ENCODE measurements at places on chromosomes 5 and 9.

GRCh38 chr9:6068983-6069382 is 53.6 kb upstream of the RANBP6 start:
- no peak for DNase-seq

- DNase-seq, result no peak
Measured at GRCh38 chr9:91118704-91119025, 243.1 kb downstream of the AUH start.

- no peak for DNase-seq
Measured at GRCh38 chr9:122111413-122112085, 18.4 kb upstream of the TTLL11 start.

GRCh38 chr5:36648426-36648825 is 42.0 kb downstream of the SLC1A3 start:
- DNase-seq, result no peak

DNA sequence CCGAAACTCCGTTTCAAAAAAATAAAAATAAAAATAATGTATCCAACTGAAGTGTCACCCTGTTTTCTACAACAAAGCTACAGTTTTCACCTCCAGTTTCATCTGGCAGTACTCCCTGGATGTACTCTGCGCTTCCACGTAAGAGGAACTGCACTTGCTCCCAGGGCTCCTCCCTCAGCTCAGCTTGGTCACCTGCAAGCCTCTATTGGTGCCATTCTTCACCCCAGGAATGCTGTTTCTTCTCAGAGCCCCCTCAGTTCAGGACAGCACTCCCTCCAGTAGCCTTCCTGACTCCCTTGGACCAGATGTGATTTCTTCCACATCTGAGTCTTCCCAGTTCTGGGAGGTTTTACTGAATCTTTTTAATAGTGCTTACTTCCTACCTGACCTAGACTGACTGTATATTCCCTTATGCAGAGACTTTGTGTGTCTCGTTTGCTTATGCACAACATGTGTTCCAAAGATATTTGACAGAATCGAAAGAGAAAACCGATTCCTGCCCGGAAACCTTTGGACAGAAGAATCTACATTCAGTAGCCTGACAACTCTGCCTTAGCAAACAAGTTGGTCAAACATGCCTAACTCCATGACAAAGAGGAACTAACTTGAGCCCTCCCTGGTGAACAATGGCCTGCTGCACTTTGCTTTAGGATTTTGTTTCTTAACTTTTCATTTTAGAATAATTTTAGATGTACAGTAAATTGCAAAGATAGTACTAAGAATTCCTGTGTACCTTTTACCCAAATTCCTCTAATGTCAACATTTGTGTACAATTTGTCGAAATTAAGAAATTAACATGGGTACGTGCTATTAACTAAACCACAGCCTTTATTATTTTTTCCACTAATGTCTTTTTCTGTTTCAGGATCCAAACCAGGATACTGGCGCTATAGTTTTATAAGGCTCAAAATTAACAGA is 814 bp downstream of the CCDC125 start:
- no peak for DNase-seq

DNA sequence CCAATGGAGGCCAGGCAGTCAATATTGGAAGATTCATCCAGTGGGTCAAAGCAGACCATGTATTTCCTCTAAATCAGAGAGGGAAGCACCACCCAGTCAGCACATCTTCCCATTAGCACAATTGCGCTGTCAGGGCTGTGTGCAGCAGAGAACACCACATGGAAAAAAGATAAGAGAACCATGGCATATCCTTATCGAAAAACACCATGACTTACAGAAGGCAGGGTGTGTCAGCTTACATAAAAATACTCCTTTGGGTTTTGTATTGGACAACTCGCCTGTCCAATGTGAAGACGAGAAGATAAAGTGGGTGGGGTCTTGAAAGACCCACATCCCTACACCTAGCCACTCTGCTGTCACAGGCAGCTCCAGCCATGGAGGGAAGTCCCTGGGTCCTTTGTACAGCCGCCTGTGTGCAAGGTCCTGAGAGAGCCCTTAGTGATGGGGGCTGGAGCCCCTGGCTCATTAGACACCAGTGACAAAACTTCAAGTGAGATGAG is 71.9 kb upstream of the SPATA31E1 start:
- DNase-seq, result no peak

GRCh38 chr9:35741740-35742139 is 7.3 kb downstream of the GBA2 start:
- DNase-seq, result no peak

- DNase-seq, result no peak
Measured at GRCh38 chr5:33827885-33828284, 63.9 kb downstream of the ADAMTS12 start.

DNA sequence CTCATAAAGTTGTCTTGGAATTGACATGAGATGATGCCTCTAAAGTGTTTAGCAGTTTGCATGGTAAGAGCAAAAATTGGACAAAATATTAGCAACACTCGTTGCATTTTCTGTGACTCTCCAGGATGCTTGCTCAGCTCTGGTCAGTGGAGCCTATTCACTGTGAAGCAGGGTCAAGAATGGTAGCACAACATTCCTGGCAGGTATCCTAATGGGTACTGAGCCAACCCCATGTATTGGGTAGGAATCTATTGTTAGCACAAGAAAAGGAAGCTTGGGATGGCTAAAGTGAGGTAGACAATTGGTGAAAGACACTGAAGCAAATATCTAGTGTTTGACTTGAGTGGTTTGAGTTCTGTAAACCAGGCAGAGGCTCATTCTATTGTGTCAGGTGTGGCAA is 10.4 kb upstream of the ACTBL2 start:
- no peak for DNase-seq

- no peak for DNase-seq
Measured at GRCh38 chr9:34647084-34647403, 569 bp downstream of the GALT start.

GRCh38 chr5:146474065-146474464 is 26.9 kb downstream of the TCERG1 start:
- no peak for DNase-seq

DNA sequence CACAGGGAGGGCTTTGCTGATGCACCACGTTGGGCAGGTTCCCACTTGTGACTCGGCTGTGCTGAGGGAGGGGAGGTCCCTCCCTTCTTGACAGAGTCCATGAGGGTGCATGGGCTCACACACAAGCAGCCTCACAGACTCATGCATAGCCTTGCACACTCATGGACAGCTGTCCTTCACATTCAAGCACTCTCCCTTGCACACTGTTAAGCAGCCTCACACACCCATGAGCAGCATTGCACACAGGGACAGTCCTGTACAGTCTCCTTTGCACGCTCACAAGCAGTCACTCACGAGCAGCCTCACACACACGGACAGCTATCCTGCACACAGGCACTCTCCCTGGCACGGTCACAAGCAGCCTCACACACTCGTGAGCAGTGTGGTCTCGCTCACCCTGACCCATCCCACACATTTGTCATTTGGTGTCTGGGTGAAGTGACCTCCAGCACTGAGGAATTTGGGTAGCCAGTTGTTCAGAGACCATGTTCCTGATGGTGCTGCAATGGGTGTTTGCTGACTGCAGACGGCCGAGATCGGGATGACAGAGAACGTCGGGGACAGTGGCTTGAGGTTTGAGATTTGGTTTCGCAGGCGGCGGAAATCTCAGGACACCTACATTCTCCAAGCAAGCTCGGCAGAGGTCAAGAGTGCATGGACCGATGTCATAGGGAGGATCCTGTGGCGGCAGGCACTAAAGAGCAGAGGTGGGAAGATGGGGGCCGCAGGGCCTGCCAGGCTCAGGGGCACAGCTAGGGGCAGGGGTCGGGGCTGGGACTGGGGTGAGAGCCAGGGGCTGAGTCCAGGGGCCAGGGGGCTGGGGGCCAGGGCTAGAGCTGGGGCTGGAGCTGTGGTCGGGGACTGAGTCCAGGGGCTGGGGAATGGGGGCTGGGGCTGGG is 17.7 kb upstream of the LRRC14B start:
- DNase-seq, result no peak

GRCh38 chr5:6772886-6773285 is 59.7 kb downstream of the TENT4A start:
- DNase-seq, result no peak
